Transverse colon (tissue), 4 donors: ENCODE measurements at places on chromosomes 7 and 10. TPM values are rescaled to one million over a fixed set of nuclear protein-coding genes. Genes with fewer than 3 reads are reported as not detected.

IFIT1B gene
- total RNA-seq: not detected

DENND2A gene
- total RNA-seq: 5.1 TPM

FAM25G gene
- total RNA-seq: not detected

OR6B1 gene
- total RNA-seq: not detected

GDI2 gene
- 122 TPM for total RNA-seq

AKR1D1 gene
- total RNA-seq: not detected

DNA sequence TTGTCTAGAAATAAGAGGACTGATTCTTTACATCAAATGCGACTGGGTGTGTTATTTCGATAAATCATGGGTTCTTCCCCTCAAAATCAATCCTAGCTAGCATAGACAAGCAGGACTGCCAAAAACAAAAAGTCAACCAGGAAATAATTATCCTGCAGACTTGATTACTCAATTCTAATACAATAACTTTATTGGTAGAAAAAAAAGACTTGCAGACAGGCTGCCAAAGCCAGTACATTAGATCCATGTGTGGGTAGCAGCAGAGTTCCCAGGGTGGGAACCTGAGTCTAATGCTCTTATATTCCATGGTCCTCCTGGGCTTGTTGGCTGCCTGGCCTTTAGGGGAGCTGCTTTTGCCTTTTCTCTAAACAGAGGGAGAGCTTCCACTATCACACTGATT lies 7.8 kb downstream of the AFAP1L2 start:
- DNase-seq: no peak

DNA sequence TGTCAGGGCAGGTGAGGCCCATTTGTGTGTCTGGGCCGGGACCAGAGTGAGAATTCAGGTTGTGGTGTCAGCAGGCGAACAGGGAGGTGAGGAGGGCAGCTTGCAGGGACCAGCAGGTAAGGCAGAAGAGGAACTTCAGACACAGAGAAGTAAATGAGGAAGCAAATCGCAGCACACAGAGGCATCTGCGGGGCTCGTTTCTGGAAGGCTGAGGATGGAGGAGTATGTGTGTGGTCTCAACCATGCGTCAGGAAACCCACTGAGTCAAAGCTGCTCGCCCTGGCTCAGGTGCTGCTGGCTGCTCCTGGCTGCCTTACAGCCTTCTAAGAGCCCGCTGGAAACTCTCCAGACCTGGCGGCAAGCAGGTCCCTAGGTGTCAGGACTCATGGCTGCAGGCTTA lies 26.9 kb upstream of the PITRM1 start:
- no peak for DNase-seq

GRCh38 chr10:99993701-99994689 lies 15.8 kb downstream of the DNMBP start:
- peak; percentile 58 for DNase-seq

DNA sequence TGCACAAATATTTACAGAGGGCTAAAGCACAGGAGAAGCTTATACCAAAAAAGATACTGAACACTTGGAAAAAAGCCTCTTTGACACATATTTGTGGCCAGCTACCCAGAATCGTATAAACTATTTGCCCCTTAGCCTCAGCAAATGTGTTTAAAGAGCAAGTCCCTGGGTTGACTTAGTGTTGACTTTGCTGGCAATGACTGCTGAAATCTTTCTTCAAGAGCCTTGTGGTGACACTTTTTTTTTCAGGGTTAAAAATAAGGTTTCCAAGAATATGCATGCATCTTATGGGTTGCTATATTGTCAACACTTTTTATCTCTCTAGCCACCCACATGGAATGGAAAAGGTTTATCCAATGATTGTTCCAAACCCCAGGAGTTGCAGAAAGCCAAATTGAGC lies 14.9 kb upstream of the PLEKHS1 start:
- no peak for DNase-seq

DNA sequence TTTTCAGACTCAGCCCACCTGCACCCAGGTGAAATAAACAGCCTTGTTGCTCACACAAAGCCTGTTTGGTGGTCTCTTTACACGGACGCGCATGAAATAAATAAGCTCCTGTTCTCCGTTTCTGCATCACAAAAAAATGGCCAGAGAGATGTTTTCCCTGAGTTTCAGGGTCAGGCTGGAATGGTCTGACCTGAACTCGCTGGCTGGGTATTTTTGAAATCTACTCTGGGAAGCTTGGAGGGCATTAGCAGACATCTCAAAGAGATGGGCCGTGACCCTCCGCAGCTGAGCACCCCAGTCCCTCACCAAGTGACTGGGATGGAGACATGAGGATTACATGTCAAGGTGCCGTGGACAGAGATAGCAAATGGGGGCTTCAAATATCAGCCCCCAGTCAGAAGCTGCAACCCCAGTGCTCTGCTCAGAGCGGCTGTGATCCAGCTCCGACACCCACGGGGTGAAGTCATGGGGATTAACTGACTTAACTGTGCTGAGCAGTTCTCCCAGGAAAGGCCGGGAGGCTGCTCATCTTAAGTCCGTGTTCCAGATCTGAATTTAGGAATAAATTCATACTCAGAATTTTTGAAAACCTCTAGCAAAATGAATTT lies 22.3 kb downstream of the CALML5 start:
- no peak for DNase-seq

GRCh38 chr7:50317221-50317678 lies 12.7 kb downstream of the IKZF1 start:
- DNase-seq: no peak

DNA sequence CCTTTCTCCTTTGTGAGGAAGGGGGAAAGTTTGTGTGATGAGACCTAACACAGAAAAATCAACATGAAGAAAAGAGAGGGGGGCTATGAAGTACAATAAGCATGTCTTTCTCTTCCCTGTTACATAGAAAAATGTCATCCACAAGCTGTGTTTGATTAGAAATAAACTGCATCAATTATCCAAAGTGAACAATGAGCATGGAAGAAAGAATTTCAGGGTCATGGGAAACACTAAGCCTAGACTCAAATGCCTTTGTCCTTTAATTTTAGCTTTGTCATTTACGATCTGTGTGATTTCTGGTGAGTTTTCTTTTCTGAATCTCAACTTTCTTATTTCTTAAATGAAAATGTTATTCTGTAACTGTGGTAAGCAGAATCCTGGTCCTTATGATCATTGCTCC lies 121.0 kb downstream of the GNAI1 start:
- no peak for DNase-seq

DNA sequence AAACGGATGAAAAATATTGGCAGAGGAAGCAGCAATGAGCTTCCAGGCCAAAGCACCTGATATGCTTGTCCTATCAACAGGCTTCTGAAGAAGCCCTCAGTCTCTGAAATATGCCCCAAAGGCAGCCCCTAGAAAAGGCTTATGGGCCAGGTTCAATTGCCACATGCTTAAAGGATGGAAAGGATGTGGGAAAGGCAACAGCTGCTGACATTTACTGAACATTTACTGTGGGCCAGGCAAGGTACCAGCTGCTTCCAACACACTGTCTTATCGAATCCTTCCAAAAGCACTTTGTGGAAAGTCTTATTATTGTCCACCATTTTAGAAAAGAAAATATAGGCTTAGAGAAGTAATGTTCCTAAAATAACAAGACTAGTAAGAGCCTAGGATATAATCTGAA lies 56.5 kb downstream of the DOCK4 start:
- no peak for DNase-seq

GRCh38 chr10:14244801-14245211 lies 85.9 kb downstream of the FRMD4A start:
- DNase-seq: no peak

DNA sequence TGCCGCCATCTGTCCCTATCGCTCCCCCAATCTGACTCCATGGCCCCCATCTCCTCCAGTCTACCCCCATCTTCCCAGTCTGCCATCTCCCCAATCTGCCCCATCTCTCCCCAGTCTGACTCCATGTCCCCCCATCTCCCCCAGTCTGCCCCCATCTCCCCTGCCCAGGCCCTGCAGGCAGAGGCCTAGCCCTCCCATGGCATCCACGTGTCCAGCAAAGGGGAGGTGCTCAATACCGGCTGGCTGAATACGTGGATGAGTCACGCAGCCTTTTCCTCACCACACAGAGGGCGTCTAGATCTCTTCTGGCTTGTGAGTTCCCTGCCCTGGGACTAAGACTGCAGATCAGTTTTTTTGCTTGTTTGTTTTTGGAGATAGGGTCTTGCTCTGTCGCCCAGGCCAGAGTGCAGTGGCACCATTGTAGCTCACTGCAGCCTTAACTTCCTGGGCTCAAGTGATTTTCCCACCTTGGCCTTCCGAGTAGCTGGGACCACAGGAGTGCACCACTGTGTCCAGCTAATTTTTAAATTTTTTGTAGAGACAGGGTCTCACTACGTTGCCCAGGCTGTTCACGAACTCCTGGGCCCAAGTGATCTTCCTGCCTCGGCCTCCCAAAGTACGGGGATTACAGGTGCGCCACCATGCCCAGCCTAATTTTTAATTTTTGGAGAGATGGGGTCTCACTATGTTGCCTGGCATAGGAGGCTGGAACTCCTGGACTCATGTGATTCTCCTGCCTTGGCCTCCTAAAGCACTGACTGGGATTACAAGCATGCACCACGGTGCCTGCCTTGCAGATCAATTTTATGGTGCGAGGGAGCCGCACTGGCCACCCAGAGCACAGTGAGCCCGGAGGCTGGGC lies 15.3 kb upstream of the GPR146 start:
- DNase-seq: peak; percentile 86

DNA sequence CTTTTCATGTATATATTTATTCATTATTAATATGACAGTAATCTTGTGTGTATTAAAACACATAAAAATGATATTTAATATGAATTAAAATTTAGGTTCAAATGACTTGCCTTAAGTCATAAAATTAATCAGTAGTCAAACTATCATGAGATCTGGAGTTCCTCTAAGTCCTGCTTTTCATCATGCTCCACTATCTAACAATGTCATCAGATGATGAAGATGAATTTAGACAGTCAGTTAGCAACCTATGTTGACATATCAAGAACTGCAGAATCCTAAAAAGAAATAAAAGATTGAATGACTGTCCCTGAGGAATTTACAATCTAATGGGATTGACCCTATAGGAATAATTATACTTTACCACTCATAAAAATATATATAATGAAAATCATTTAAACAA lies 7.1 kb downstream of the CABCOCO1 start:
- DNase-seq: no peak

DNA sequence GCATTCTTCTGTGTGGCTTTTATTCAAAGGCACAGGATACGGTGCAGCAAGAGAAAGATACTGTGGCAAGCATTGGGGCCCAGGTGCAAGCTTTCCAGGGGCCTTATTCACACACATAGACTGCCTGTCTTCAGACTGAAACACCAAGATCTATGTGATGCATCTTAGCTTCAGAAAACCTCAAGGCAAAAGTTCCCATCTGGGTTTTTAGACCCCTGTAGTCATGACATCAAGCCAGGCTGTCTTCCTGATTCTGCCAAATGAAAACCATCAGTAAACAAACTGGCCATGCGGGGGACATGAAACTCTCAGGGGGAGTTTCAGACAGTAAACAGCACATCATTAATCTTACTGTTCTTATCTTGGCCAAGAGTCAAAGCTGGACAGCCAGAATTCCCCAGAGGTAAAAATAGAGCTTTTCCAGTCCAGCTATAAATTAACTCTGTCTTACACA lies 9.8 kb downstream of the AGBL3 start:
- peak; percentile 32 for DNase-seq

DNA sequence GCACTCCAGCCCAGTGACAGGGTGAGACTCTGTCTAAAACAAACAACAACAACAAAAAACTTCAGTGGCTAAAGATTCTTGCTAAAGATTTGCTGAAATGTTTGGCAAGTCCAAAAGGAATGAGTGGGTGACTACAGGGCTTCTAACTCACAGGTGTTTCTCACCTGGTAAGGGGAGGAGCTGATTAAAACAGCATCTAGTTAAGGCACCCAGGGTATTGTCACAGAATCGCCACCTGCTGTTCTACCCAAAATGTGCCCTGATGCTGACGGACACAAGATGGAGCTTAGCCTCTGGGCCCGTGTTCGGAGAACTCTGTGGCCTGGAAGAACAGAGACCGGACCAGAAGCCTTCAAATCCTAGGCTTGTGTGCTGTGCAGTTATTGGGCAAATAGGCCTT lies 336.0 kb upstream of the GALNT17 start:
- DNase-seq: no peak

DNA sequence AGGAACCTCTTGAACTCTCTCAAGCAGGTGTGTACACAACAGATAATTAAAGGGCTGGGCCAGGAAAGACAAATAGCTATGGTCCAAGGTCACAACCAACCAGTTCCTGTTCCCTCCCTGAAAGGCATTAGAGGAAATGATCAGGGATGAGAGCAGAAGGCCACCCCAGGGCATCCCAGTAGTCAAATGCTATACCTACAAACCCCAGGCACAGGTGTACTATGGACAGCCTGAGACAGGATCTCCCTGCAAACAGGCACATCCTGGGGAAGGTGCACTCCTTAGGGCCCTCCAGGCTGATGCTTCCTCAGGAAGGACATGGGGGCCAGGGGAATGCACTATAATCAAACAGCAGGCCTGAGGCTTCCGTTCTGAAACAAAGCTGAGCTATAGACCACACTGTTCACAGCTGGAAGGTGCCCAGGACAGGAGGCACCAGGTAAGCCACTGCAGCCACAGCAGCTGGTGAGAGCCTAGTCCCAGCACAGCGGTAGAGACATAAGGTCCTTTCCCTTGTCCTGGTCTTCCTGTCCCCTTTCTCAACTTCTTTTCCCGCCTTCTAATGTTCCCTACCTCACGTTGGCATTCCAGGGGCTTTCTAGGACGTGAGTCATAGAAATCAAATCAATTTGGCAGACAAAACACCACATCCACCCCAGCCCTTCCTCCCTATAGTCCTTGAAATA lies 13.3 kb downstream of the PARP12 start:
- peak; percentile 44 for DNase-seq

DNA sequence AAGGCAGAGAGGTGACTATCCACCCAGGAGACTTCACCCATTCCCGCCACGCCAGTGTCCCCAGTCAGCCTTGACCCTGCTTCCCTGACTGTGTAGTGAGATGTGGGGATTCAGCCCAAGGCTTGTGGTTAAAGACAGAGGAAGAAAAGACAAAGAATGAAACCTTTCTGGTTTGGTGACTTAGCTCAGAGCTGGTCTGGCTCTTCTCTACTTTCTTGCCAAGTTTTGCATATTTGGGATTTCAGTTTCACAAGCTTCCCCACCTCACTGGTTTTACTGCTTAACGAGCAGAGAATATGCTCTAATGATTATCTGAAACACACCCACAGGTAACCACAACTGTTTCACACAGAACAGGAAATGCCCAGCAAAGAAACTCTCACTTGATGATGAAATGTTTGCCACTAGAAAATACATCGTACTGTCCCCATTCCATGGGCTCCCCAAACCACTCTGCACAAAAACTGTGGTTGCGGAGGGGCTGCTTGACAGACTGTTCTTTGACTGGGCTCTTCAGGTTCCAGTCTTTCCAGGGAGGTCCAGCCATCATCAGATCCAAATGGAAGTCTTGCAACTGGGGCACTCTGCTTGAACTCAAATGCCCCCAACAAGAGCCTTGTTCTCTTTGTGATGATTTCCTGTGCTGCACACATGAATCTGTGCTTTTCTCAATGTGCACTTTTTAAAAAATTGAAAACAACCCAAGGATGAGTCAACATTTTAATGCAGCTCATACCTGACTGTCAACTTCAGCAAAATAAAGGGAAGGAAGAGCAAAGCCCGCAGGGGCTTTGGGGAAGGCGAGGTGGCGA lies 95.5 kb downstream of the CTBP2 start:
- no peak for DNase-seq
